Activated T-cell treated with anti-CD3 and anti-CD28 coated beads, Interleukin-2, amount 50 U/mL, for 48 hours (primary cell): ENCODE measurements at places on chromosomes 5 and 9.

DNA sequence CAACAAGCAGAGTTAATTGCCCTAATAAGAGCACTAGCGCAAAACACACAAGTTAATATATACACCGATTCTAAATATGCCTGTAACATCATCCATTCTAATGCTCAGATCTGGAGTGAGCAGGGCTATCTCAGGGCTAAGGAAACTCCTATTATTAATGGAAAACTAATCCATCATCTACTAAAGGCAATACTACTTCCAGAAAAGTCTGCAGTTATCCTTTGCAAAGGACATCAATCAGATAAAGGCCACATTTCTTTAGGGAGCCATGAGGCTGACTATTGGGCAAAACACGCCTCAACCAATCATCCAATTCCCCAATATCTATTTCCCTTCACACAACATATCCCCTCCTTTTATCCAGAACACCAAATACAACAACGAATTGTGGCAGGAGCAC is 1032.3 kb upstream of the NUDT12 start:
- DNase-seq: no peak

DNA sequence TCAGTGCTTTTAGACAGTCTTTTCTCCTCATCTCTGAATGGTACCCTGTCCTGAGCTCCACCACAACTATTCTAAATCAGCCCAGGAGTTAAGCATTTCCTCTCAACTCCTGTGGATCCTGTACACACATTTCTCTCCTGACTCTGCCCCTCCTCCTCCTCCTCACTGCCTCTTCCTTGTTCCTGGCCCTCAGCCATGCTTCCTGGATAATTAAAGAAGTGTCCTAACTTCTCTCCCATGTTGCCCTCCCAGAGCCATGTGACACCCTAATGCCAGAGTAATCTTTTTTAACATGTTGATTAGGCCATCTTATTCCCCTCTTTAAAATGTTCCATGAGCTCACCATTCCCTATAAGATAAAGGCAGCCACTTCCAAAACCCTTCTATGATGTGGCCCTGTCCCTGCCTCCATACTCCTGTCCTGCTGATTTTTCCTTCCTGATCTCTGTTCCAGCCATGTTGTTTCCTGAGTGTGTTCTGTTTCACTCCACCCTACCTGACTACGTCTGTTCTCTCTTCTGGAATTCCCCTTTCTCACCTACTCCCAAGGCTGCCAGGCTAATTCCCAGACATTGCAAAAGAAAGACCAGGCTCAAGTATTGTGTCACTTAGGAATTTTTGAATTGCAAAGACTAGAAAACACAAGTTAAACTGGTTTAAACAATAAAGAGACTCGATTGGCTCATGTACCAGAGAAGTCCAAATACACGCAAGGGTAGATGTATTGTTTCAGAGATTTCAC is 295.2 kb downstream of the MAST4 start:
- no peak for DNase-seq

DNA sequence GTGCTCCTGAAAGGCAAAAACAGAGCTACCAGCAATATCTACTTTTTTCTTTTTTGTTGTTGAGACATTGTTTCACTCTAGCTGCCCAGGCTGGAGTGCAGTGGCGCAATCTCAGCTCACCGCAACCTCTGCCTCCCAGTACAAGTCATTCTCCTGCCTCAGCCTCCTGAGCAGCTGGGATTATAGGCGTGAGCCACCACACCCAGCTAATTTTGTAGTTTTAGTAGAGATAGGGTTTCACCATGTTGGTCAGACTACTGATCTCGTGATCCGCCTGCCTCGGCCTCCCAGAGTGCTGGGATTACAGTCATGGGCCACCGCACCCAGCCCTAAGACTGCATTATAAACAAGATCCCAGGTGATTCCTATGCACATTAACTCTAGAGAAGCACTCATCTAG is 17.0 kb downstream of the PLPP1 start:
- no peak for DNase-seq

- DNase-seq: no peak
Measured at GRCh38 chr5:115132465-115132864, 37.2 kb downstream of the TRIM36 start.

DNA sequence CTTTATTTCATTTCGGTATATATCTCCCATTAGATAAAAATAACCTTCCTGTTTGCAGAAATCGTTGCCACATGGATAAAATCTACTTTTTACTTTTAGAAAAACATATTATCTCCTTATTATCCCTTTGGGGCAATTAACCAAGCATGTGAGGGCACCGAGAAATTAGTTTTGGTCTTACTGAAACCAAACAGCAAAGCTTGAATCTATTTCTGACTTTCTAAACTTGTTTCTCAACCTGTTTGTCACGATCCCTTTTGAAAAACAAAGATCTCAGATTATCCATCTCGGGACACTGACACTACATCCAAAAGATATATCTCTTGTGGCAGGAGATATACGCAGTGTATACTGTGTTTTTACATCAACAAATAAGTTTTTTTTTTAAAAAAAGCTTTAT is 2.3 kb downstream of the TUT7 start:
- no peak for DNase-seq

- peak; percentile 7 for DNase-seq
Measured at GRCh38 chr5:150105928-150106615, 19.7 kb upstream of the CSF1R start.

GRCh38 chr9:80957801-80958200 is 731.5 kb downstream of the TLE1 start:
- no peak for DNase-seq

- DNase-seq: no peak
Measured at GRCh38 chr9:34456746-34457145, 1.6 kb downstream of the FAM219A start.

DNA sequence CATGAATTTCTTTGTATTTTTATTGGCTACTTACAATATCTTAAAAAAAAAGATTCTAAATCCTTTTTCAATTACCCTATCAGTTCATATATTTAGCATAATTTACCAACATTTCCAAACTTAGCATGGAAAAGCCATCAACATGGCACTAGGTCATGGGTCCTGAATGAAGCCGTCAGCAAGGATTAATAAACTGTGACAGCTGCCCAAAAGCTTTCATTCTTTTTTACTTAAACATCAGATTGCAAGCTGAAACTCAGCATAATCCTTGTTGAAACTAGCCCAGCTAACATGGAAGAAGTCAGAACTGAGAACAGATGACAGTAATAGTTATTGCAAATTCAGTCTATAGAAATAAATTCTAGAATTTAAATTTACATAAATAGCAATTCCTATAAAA is 209.8 kb downstream of the ADAMTS6 start:
- no peak for DNase-seq

- peak; percentile 78 for DNase-seq
Measured at GRCh38 chr5:149636861-149637246, 55.6 kb downstream of the ARHGEF37 start.

- DNase-seq: no peak
Measured at GRCh38 chr5:135038813-135039270, 4.8 kb upstream of the PITX1 start.

- no peak for DNase-seq
Measured at GRCh38 chr5:17177501-17178372, 39.7 kb upstream of the BASP1 start.

GRCh38 chr9:19429595-19429994 is 20.8 kb downstream of the ACER2 start:
- no peak for DNase-seq

DNA sequence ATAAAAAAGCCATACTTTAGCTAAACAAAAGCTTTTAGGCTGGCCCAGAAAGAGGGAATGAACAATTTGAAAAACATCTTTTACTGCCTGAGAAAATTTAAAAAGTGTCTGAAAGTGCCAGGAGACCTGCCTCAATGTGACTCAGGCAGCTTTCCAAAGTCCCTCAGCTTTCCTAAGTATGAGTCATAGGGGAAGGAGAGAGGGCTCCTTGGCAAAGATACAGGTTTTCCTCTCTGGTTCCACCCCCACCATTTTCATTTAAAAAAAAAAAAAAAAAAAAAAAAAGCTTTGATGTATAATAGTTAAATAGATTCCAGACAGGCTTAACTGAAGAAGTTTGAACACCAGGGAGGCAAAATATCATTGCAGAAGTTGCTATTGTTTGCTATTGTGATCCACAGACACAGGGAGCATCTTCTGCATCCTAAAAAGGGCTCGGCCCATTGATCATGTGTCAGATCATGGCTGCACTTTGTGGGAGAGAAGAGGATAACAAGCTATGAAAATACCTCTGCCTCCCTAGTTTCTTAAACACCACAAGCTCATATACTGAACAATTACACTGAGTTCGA is 71.5 kb downstream of the MRPS27 start:
- DNase-seq: no peak

GRCh38 chr5:160298189-160298588 is 14.2 kb downstream of the CCNJL start:
- no peak for DNase-seq

GRCh38 chr9:137304383-137305059 is 2.5 kb upstream of the NRARP start:
- no peak for DNase-seq

DNA sequence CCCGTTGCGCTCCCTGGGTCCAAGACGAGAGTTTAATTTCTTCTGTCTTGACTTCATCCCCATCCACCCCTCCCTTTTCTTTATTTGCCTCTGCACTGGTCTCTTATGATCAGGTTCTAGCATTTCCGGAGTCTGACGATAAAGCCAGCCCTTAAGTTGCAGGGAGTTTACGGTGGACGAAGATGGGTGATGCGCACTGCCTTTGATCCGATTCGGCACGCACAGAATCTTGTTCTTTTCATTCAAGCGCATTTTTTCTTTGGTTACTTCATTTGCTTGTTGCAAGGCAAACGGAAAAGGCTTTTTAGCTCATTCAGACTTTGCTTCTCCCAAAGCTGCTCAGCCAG is 488 bp upstream of the MCTP1 start:
- no peak for DNase-seq

DNA sequence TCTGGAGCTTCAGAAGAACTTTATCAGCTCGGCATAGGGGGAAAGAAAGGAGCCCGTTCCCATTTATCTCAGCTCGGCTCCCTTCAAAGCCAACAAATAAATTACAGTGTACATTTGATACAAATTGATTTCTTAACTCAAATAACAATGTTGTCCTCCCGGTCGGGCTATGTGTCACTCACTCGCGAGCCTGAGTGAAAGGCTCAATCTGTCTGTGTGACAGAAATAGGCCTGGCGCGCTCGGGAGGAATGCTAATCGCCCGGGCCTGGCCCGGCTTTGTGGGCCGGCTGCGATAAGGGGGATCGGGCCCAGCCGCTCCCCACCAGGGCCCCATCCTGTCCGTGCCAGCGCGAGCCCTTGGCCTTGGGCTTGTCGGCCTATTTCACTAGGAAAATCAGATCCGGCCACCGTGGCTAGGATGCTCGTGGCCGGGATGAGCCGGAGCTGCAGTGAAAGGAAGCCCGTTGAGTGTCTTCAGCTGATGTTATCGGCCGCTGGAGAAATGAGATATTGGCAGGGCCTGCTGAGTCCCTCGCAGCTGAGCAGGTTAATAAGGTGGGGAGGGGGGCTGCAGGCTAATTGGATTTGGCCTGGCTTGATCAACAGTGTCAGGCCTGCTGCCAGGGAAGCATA is 258.7 kb downstream of the IRX1 start:
- no peak for DNase-seq

DNA sequence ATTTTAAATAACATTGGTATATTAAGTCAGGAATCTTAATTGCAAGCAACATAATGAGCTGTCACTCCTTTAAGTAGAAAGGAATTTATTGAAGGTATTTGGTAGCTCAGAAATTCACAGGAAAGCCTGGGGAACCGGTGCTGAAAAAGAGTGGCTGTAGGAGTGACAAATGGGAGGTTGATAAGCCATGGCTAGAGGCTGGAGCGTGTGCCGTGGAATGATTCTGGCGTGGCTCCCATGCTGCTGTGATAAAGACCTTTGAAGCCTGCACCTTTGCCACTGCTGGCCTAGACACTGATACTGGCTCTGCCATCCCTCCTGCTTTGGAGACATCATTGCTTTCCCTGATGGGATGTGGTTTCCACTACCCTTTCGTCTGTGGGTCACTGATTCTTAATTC is 65.7 kb upstream of the ATG10 start:
- no peak for DNase-seq

DNA sequence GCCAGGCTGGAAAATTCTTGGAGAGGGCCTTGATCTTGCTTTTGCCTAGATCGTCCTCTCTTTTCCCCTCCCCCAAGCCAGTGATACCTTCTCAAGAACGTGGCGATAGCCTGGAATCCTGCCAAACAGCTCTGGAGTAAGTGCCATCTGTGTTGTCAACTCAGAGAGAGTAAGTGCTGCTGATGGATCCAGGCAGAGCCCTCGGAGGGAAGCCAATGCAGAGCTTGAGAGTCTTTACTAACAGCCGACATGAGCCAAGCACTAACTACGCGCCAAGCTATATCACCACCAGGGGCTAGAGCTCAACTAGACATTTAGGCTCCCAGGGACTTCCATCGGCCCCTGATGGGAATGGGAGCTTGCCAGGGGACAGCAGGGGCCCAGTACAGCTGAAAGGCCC is 17.6 kb downstream of the RAPGEF1 start:
- no peak for DNase-seq

DNA sequence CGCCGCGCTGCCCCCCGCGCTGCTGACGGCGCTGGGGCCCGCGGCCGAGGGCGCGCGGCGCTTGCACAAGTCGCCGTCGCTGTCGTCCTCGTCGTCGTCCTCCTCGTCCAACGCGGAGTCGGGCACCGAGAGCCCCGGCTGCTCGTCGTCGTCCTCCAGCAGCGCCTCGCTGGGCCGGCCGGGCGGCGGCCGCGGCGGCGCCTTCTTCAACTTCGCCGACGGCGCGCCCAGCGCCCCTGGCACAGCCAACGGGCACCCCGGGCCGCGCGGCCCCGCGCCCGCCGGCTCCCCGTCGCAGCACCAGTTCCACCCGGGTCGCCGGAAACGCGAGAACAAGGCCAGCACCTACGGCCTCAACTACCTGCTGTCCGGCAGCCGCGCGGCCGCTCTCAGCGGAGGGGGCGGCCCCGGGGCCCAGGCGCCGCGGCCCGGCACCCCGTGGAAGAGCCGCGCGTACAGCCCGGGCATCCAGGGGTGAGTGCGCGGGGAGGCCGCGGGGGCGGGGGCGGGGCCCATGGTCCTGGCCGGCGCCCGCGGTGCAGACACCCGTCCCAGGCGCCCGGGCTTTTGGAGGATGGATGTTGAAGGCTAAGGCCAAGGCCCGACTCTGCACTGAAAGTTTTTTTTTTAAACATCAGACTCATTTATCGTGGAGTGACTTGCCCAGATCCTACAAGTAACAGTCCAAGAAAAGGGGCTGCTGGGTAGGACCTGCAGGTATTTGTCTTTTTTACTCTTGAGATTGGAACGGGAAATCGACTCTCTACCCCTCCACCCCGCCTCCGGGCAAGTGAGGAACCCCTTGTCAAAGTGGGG is 1.2 kb downstream of the TENT4A start:
- no peak for DNase-seq

GRCh38 chr9:84450029-84450428 is 109.5 kb upstream of the SLC28A3 start:
- DNase-seq: no peak
